ENCODE measurements at places on chromosomes 13 and 19.

DNA sequence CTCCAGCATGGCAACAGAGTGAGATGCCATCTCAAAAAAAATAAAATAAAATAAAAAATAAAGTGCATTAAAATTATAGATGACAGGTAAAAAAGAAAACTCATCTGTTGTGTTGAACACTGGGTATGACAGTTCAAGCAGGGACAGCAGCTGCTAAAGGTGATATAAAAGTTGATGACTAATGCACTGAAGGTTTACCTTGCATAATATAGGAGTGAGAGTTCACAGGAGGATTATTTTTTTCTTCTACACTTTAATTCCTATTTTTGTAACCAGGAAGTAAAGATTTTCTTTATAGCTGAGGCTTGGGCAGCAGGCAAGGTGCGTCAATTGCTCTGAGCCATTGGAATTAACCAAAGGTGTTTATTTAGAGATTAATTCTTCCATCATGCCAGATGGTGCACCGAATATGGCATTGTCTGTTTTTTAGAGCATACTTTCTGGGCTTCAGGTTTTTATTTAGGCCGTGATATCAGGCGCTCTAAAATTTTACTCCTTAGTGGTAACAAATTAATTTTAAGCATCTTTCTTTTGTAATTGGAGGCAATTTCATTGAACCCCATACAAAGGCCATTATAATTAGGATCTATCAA, 337.0 kb upstream of the SLC10A2 start:
- DNase-seq: no peak

DNA sequence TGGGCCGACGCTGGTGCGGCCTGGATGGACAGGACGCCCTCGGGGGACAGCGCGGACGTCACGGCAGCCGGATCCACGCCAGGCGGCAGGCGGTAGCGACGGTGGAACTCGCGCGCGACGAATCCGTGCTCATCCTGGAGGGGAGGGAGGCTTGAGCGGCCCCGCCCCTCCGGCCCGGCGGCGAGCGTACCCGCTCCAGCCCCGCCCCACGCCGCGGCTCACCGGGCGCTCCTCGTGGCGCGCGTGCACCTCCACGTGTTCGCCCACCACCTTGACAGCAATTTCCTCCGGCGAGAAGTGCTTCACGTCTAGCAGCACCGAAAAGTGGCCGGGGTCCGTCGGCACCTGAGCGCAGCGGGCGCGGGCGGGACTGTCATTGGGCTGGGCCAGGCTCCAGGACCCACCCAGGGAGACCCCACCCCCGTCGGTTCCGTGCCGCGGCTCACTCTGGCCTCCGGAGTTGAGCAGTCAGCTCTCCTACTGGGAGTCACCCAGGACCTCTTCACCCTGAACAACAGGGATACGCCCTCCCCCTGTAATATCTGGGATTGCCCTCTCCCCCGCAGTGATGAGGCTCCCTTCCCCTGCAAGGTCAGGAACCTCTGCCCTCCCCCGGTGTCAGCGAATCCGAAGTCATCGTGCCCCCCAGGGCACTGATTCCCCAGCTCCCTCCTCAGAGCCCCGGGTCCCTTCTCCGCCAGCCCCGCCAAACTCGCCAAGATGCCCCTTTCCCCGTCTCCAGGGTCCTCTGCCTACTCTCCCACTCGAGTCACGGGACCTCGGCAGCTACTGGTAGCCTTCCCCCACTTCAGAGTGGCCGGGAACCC, 1.1 kb downstream of the HSPB6 start:
- peak; percentile 69 for DNase-seq

DNA sequence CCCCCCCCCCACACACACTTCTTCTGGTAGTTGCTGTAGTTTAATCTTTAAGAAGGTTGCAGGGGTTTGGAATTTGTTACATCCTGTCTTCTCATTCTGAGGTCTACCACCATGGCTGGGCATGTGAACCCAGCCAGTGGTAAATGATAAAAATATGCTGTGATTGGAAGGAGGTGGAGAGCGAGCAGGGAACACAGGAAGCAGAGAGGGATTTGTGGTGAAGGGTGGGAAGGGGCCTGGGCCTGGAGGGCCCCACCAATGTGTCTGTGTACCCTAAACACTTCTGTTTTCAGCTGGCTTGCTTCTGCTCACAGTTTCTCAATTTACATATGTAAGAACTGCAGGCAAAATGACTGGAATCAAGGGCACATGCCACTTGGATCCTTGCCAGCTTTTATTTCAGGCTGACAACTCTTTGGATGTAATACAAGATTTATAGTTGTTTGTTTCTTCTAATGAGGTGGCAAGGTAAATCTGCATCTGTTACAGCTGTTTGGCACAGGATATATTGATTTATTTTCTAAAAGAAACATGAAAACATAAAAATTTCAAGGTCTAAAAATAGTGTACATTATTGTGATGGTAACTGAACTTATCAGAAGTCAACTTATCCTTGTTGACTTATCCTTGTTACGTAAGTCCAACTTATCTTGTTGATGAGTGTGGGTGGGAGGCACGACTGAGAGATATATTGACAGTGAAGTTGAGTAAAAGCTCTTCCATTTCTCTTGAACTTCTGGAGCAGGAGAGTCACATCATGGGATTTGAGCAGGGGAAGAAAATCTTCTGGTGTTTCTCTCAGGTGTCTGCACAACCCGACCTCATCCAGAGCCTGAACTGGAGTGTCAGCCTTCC, 313.2 kb downstream of the SHISA2 start:
- no peak for DNase-seq

GRCh38 chr13:29922896-29923295, 72.5 kb upstream of the UBL3 start:
- DNase-seq: no peak

DNA sequence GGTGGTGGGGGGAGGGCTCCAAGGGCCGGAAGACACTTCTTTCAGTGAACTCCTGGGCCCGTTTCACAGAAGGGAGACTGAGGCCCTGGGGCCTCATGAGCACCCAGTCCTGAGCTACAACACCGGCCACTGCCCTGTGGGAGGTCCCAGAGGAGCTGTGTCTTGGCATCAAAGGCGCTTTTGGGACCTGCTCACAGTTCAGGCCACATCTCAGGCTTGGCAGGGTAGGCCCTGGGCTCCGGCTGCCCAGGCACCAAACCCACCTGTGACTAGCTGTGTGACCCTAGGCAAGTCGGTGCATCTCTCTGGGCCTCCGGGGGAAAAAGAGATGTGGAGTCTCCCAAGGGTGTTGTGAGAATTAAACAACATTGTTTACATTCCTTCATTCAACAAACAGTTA, 29.5 kb downstream of the NFILZ start:
- no peak for DNase-seq

GRCh38 chr19:19654441-19654840, 9.0 kb downstream of the ATP13A1 start:
- DNase-seq: no peak

GRCh38 chr13:102510072-102510471, 86.7 kb upstream of the TPP2 start:
- no peak for DNase-seq

GRCh38 chr19:49557641-49558325, 22.6 kb downstream of the NOSIP start:
- DNase-seq: peak; percentile 21

- DNase-seq: no peak
These were observed 65.2 kb downstream of the DACH1 start for GRCh38 chr13:71801781-71802180.

DNA sequence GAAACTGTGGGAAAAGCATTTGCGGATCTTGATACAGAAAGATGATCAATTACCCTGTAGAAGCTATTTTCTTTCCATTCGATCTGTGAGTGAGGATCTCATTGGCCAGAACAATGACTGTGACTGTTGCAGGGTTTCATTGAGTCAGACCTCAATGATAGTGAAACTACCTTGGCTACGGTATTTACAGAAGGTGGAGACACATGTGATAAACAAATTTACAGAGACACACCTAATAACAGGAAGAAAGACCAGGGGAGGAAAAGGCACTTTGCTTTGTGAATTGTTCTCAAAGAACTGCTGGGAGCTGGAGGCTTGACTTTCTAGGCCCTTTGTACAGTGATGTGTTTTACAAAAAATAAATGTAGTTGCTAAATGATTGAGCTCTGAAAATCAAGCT, 19.9 kb upstream of the ARGLU1 start:
- no peak for DNase-seq

DNA sequence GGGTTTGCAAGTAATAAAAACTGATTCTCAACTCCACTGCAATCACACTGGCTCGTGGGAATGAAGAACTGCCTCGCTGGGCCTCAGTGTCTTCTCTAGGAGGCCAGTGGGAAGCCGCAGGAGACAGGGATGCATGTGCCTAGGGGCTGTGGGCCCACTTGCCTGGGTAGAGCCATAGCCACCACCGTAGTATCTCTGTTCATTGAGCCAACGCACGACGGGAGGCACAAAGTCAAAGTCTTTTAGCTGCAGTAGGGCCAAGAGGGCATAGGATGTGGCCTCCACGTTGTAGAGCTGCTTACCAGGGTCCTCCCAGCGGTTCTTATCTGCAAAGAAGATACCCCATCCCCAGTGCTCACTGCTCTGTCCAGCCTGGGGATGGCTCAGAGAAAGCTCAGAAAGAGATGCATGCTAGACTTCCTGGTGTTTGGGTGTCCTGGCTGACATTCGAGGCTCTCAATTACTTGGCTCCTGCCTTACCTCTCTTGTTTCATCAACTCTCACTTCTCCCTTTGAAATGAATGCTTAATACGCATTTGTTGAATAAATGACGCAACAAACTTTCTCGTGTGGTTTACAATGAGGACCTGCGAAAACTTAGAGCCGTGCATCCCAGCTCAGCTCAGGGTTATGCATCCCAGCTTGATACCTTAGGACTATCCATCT, 16.1 kb upstream of the TNFSF14 start:
- no peak for DNase-seq

DNA sequence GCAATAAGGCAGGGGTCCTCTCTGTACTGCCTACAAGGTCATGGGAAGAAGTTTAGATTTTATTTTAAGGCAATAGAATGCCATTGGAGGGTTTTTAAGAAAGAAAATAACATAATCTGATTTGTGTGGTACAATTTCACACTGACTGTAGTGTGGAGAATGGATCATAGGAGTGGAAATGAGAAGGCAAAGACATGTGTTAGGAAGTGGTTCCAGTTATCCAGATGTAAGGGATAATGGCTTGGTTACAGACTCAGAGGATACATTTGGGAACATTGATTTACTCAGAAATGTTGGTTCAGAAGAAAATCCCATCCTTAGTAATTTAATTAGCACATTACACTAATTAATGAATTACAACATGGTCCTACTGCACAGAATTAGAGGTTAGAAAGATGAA, 788.2 kb downstream of the SLITRK5 start:
- no peak for DNase-seq

DNA sequence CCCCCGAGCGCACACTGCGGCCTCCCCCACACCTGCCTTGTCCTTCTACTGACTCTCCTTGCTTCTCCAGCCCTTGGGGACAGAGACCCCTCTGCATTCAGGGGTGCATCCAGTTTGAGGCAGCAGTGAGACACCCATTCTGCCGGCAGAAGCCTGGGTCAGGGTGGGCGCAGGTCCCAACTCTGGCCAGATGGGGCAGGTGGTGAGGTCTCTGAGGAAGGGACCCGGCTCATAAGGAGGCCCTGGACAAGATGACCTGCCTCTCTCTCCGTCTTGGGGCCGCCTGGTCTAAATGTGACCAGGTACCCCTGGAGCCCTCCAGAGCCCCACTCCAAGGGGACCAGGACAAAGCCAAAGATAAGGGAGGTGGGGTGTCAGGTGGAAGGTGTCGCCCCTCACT, 6.1 kb downstream of the CHERP start:
- DNase-seq: no peak

DNA sequence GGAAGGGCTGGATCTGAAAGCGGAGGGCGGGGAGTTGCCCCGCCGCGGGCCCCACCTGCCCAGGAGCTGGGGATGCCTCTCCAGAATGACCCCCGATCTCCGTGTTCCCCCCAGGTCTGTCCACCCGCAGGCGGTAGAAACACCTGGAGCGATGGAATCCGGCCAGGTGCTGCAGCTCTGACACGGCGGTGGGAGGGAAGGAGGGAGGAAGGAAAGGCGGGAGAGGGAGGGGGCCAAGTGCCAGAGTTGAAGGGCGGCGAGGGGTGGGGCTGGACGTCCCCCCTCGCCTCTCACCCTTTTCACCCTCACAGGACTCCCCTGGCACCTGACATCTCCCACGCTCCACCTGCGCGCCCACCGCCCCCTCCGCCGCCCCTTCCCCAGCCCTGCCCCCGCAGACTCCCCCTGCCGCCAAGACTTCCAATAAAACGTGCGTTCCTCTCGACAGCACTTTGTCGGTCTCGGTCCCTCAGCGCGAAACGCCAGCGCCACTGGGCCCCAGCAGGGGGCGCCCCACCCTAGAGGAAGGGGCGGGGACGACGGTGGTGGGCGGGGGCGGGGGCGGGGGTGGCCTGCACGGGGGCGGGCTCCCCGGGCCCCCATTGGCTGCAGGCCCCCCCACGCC, 337 bp upstream of the FXYD7 start:
- DNase-seq: peak; percentile 67

DNA sequence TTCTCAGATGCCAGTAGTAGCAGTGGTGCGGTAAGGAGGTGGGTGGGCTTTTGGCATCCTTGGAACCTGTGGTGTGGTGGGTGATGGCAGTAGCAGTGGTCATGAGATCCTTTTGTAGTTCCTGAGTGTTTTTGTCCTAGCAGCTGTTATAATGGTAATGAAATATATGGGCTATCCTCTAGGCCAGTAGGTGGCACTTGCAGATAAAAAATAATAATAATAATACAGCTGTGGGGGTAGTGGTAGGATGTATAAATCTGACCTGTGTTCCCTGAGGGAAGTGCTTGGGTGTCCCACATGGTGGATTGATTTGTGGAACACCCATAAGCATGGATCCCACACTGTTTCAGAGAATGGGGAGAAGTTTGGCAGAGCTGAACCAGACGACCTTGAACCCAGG, 334.0 kb downstream of the SLITRK5 start:
- no peak for DNase-seq

GRCh38 chr19:52942386-52943133, 19.3 kb upstream of the ZNF888 start:
- peak; percentile 89 for DNase-seq

GRCh38 chr19:45757695-45758094, 11.4 kb downstream of the SIX5 start:
- no peak for DNase-seq

GRCh38 chr19:35560677-35561076, 2.8 kb downstream of the ATP4A start:
- no peak for DNase-seq

DNA sequence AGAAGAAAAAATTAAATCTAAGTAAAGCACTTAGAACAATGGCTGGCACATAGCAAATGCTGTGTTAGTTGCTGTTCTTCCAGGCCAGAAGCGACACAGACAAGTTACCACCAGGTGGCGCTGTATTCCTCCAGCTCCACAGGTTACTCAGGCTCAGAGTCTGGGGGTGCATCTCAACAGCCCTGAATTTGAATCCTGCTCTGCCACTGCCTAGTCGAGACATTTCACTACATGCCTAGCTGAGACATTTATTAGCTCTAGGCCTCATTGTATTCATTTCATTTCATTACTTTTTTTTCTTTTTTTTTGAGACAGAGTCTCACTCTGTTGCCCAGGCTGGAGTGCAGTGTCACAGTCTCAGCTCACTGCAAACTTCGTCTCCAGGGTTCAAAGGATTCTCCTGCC, 16.4 kb upstream of the CYP2B6 start:
- peak; percentile 77 for DNase-seq

- DNase-seq: no peak
These were observed 3.1 kb downstream of the SPACA4 start for GRCh38 chr19:48609571-48610108.
